ENCODE measurements at places on chromosomes 3 and 15.

DNA sequence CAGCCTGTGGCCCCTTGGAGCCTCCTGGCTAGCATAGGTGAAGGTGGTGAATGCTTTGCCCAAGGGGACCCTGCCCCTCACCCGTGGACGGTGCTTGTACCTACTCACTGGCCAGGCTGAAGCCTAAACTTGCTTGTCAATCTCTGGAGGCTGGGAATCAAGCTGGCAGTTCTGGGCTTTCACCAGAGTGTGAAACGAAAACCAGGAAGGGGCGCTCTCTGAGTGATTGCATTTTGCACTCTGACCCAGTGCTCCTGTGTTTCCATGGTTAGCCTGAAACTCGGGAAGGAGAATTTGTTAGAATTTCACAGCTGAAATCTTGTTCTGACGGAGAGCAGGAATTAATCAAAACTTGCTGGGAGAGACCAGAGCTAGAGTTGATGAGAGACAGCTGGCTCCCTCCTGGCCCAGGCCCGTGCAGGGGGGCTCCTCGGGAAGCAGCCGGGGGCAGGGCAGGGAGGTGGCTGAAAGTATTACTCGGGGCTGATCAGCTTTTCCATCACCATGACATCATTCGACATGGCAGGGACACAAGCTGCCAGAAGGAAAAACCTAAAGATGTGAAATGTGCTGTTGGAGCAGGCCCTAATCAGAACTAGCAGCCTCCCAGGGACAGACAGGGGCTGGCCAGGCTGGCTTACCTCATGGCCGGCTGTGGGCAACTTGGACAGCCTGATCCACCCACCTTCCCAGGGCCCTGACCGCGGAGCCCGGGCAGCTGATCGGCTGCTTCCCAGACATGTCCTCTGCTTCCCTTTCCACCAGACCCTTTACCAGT, 323.6 kb upstream of the CTDSPL start:
- no peak for DNase-seq

DNA sequence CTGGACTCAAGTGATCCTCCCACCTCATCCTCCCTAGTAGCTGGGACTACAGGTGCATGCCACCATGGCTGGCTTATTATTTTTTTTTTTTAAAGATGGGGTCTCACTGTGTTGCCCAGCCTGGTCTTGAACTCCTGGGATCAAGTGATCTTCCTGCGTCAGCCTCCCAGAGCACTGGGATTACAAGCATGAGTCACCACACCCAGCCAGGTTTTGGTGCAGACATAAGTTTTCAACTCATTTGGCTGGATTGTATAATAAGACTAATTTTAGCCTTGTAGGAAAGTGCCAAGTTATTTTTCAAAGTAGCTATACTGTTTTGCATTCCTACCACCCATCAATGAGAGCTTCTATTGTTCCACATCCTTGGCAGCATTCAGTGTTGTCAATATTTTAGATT, 32.1 kb downstream of the BUB1B start:
- no peak for DNase-seq

GRCh38 chr3:115823083-115823482, 199.8 kb downstream of the GAP43 start:
- DNase-seq: no peak

GRCh38 chr3:130457671-130458070, 59.3 kb upstream of the COL6A6 start:
- DNase-seq: no peak
